ENCODE measurements at places on chromosomes 12 and 14.

- no peak for DNase-seq
These were observed 222.0 kb upstream of the CPNE8 start for GRCh38 chr12:39127401-39127800.

DNA sequence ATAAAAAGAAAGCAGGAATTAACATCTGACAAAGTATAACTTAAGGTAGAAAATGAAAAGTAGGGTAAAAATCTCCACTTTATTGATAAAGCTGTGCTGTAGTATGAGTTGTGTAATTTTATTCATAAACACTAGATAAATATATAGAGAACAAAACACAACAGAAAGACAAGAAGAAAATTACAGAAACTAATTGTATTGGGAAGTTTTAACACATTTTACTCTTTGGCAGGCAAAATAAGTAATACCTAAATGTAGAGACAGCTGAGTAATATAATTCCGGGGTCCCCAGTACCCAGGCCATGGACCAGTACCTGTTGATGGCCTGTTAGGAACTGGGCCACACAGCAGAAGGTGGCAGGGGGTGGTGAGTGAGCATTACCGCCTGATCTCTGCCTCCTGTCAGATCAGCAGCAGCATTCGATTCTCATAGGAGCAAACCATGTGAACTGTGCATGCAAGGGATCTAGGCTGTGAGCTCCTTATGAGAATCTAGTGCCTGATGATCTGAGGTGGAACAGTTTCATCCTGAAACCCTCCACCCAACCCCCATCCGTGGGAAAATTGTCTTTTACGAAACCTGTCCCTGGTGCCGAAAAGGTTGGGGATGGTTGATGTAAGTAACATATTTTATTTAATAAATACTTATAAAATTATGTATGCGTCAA lies 84.4 kb upstream of the ETV6 start:
- no peak for DNase-seq

- no peak for DNase-seq
These were observed 192.6 kb upstream of the CCDC196 start for GRCh38 chr14:66293533-66294105.

DNA sequence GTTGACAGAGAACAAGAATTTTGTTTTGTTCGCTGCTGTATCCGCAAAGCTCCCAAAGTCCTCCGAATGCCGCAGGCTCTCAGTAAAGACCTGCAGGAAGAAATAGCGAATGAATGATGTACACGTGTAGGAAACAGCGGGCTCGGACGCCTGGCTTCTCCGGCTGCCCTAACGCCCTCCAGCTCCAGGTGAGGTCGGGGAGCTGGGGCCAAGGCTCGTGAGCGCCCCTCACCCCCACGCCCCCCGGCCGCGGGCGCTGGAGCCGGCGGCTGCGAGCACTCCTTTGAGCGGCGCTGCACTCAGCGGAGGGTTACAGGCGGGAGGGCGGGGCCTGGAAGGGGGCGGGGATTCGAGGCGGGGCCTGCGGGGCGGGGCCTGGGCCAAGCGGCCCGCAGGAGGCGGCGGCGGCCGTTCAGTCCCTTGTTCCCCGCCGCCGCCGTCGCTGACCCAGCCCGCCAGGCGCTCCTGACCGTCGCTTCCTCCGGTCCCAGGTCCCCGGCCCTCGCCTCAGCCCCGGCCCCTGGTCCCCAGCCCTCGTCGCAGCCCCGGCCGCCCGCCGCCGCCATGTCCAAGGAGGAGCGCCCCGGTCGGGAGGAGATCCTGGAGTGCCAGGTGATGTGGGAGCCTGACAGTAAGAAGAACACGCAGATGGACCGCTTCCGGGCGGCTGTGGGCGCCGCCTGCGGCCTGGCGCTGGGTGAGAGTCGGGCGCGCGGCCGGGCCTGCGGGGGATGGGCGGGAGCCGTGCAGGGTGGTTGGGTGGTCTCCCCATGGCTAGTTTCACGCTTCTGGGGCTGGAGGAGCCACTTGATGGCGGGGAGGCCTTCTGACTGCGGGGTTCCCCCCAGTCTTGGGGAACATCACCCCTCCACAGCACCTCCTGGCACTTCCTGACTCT lies at the start of gene AACS:
AACS (plus strand) TSS at position 415 of the 898 bp plus-strand sequence; CDS start at position 565, 150 bp downstream.
- DNase-seq, result peak; percentile 84

- no peak for DNase-seq
These were observed 492.5 kb upstream of the FLRT2 start for GRCh38 chr14:85037411-85037810.

DNA sequence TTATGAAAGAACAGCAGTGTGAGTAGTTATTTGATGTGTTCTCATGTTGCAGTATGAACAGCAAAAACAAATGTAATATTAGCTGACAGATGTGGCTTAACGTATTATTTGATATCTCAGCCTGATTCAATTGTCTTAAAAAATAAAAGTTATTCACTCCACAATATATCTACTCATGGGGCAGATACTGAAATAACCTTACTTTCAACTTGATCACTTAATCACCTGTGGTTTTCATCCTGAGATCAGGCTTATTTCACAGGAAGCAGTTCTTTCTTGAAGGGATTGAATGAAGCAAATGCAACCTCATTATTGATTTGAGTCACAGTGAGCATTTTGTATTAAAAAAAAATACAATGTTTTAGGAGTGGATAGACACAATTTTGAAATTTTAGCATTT lies 90.3 kb downstream of the AKAP6 start:
- no peak for DNase-seq

DNA sequence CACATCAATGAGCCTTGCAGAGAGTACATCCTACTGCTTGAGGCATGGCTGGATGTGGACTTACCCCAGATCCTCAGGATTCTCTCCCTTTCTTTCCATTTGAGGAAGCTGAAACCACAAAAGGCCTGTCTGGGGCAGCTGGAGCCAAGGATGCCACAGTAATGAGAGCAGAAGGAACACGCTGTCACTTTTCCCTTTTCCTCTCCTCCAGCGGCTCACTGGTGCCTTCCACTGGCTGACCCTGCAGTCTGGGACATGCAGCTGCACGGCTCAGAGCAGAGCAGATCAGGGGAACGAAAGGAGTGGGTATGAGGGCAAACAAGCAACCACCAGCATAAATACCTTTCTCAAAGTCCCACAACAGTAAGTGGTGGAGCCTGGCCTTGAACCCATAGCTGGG lies 78.2 kb downstream of the GAS2L3 start:
- no peak for DNase-seq

DNA sequence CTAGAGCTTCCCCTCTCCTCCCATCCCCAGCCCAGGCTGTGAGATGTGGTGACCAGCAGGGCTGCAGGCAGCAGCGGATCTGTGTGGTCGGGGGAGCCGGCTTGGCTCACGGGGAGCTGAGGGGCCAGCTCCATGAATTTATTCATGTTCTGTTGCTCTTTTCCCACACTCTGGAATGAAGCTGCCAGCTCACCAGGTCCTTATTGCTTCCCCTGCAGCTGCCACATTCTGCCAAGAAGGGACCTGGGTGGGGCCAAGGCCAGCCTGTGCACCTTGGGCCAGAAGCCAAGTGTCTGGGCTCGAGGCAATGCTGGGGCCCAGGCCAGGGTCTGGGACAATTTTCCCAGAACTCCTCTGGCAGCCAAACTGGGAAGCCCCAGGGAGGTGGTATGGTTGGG lies 2.5 kb upstream of the C1QL4 start:
- no peak for DNase-seq

- peak; percentile 26 for DNase-seq
These were observed 268.9 kb downstream of the SUDS3 start for GRCh38 chr12:118645219-118645618.

DNA sequence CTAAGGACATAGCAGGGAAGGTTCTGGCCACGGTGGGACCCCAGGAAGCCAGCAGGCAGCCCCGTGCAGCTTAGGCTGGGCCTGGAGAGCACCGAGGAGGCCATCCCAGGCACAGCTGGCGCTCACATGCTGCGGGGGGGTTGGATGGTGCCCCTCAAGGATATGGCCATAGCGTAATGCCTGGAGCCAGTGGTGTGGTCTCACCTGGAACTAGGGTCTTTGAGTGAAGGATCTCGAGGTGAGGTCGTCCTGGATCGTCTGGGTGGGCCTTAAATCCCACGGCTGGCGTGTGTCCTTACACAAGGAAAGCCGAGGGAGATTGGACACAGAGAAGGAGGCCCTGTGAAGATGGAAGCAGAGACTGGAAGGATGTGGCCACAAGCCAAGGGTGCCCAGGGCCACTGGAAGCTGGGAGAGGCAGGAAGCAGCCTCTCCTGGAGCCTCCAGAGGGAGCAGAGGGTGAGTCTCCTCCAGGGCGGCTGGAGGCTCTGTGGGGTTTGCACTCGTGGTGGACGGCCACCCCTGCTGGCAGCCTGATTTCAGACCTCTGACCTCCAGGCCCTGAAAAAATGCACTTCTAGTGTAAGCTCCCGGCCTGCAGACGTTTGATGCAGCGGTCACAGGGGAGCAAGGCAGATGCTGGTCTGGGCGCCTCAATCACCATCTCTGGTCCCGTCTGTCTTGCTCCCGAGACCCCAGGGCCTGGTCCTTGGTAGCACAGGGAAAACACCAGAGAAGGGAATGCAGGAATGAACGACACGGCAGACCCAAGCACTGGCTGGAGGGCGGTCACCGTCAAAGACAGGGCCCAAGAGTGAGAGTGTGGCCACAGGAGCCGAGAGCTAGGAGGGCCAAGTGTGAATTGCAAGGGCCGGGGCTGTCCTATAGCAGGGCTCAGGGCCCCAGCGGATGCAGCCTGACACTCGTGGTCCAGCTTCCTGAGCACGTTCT lies 218.6 kb downstream of the KIF26A start:
- DNase-seq, result no peak

- peak; percentile 96 for DNase-seq
These were observed 498 bp upstream of the RHOF start for GRCh38 chr12:121793838-121794533.

GRCh38 chr12:2998789-2999264 lies 39.6 kb downstream of the TEAD4 start:
- DNase-seq, result no peak

- DNase-seq, result no peak
These were observed 41.1 kb upstream of the CDKN3 start for GRCh38 chr14:54355698-54356097.

GRCh38 chr14:103480595-103480994 lies 42.0 kb downstream of the CKB start:
- no peak for DNase-seq

DNA sequence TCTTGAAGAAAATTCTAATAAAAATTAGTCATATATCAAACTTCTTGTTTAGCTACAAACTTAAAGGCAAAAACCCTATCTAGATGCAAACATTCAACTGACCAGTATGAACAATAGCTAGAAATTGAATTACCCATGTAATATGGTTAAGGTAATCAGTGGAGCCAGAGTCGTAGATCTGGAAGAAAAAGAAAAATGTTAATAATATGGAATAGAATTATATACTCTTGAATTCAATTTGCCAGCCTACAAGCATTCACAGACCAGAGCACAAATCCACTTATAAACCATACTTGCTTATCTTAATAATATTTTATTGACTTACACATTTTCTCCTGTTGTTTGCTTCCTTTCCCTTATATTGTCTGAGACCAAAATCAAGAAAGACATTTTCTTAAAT lies 7.7 kb upstream of the HEATR5A start:
- no peak for DNase-seq

GRCh38 chr12:53736592-53736991 lies 9.3 kb upstream of the CALCOCO1 start:
- DNase-seq, result no peak

DNA sequence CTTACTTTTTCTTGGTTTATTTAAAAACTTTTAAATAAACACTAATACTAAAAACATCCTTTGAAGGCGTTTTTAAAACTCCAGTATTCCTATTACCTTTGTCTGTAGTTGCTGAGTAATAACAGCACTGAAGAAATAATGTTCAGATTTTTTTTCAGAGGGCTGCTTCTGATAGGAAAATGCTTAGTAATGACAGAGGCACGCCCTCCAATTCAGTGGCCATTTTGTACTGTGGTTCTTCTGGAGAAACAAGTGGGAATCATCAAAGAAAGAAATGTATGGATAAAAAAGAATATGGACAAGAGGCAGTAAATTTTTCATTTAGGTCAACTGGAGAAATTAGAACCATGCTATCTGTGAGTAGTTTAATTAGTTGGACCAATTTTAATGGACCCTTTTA lies 13.6 kb downstream of the VEZT start:
- no peak for DNase-seq

- no peak for DNase-seq
These were observed 4.2 kb downstream of the SERPINA10 start for GRCh38 chr14:94288610-94289465.

GRCh38 chr14:105146976-105147635 lies 21.5 kb downstream of the JAG2 start:
- no peak for DNase-seq

GRCh38 chr12:94875525-94875924 lies 128.0 kb downstream of the NDUFA12 start:
- no peak for DNase-seq

GRCh38 chr14:61564618-61565091 lies 130.7 kb upstream of the HIF1A start:
- no peak for DNase-seq

- DNase-seq, result no peak
These were observed 5.0 kb upstream of the LBHD2 start for GRCh38 chr14:103078860-103079587.

DNA sequence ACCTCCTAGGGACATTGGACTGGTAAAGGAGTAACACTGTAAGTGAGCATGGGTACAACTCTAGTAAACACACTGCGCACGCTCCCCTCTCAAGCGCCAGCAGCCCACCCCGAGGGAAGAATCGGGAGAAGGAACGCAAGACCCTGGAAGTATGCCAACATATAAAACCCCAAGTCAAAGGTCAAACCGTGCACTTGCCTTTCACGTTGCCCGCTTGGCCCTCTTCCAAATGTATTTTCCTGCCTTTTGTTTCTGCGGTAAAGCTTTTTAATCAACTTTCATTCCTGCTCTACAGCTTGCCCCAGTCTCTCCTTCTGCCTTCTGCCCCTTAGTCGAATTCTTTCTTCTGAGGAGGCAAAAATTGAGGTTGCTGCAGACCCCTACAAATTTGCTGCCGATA lies 17.6 kb upstream of the CHST11 start:
- no peak for DNase-seq

- no peak for DNase-seq
These were observed 117.4 kb downstream of the EML1 start for GRCh38 chr14:99910337-99911309.

GRCh38 chr14:94306047-94306978 lies 13.2 kb upstream of the SERPINA10 start:
- DNase-seq, result peak; percentile 11

DNA sequence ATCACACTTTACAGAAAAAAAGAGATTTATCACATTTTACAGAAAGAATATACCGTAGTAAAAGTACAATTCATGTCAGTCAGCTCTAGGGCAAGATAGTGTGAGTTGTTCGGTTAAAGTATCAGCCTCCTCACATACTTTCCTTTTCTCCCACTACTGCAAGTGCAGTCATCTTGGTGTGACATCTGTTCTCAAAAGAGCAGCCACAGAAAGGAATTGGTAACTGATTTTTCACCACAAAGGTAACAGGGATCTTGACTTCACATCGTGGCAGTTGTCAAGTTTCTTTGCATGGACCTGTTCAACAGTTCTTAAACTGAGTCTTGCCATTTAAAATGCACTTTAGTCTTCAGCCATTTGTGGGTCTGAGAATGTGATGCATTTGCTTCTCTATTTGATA lies 5.0 kb upstream of the E2F7 start:
- DNase-seq, result no peak

DNA sequence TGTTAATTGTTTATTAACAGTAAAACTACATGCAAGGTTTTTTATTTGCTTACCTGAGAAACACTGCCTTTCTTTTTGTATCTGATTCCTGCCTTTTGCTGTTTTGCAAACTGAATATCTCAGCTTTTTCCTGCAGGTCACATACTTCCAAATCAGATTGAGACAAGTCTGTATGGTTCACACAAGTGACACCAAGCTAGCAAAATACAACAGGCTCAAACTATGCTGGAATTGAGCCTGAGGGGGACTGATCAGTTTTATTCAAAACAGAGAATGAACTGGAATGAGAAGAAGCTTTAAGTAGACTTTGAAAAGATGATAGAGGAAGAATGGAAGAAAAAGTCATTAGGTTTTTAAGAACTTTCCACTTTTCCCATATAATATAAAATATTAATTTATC lies 12.2 kb upstream of the CDK17 start:
- no peak for DNase-seq
